ENCODE measurements at places on chromosomes 7 and 10.

- DNase-seq: no peak
- no peak overlapping the region for H3K4me3 ChIP-seq
- H3K4me1 ChIP-seq: no peaks in the 10 kb centered on the region
Measured at GRCh38 chr7:94294471-94295131, 100.1 kb upstream of the COL1A2 start.

- no peak overlapping the region for H3K4me3 ChIP-seq
- no peak for DNase-seq
- H3K36me3 ChIP-seq: peaks cover 31% of the 10 kb centered on the region
- peaks cover 69% of the 10 kb centered on the region for H3K4me1 ChIP-seq
Measured at GRCh38 chr7:44982535-44982923, 3.7 kb upstream of the MYO1G start.

- no peak overlapping the region for H3K27ac ChIP-seq
- no peaks in the 10 kb centered on the region for H3K4me1 ChIP-seq
- H3K36me3 ChIP-seq: no peaks in the 10 kb centered on the region
- no peak for DNase-seq
Measured at GRCh38 chr7:112053737-112054069, 152.5 kb downstream of the DOCK4 start.

DNA sequence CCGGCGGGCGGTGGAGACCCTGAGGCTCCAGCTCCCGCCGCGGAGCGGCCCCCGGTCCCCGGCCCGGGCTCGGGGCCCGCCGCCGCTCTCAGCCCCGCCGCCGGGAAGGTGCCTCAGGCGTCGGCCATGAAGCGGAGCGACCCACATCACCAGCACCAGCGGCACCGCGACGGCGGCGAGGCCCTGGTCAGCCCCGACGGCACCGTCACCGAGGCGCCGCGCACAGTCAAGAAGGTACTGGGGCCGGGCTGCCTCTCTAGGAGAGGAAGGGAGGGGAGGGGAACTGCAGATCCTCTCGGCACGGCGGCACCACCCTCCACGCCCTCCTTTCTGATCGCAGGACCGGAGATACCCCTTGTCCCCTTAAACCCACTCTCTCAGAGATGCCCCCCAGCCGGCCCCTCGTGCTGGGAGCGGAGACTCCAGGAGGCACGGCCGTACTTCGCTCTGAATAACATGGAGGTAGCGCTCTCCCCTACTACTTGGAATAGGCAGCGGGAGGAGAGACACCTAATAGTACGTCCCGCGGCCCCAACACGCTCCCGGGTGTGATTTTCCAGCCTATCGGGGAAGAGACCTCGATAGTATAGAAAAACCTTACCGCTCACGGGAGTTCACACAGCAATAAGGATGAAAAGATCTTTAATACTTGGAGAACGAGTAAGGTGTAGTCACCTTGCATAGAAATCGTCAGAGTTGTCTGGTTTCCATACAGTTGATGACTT, 538 bp downstream of the AHCYL2 start:
- H3K4me3 ChIP-seq: peak overlapping the region; percentile 84
- DNase-seq: no peak
- H3K27ac ChIP-seq: peak overlapping the region; percentile 90
- H3K4me1 ChIP-seq: no peaks in the 10 kb centered on the region

DNA sequence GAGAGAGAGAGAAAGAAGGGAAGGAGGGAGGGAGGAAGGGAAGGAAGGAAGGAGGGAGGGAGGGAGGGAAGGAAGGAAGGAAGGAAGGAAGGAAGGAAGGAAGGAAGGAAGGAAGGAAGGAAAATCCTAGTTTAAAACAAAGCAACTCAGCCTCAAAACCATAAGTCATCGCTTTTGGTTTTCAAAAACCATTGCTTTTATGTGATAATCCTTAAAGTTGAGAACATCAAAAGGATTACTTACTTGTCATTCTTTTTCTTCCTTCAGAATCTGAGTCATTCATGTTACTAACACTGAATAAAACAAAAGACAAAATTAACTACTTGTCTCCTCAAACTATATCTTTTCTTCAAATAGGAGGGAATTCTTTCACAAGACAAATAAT, 21.6 kb upstream of the PDSS1 start:
- H3K4me3 ChIP-seq: no peak overlapping the region
- H3K36me3 ChIP-seq: no peaks in the 10 kb centered on the region
- DNase-seq: no peak
- no peaks in the 10 kb centered on the region for H3K4me1 ChIP-seq

GRCh38 chr10:119652361-119652730, 1.2 kb downstream of the BAG3 start:
- peak overlapping the region; percentile 88 for H3K27ac ChIP-seq
- H3K4me1 ChIP-seq: peaks cover 36% of the 10 kb centered on the region
- no peak for DNase-seq
- peak overlapping the region; percentile 95 for H3K4me3 ChIP-seq
- no peaks in the 10 kb centered on the region for H3K27me3 ChIP-seq

GRCh38 chr10:110056822-110057221, 49.0 kb downstream of the ADD3 start:
- DNase-seq: no peak
- H3K4me3 ChIP-seq: no peak overlapping the region
- H3K4me1 ChIP-seq: peaks cover 52% of the 10 kb centered on the region
- no peaks in the 10 kb centered on the region for H3K27me3 ChIP-seq
- no peaks in the 10 kb centered on the region for H3K36me3 ChIP-seq

- DNase-seq: no peak
- H3K4me3 ChIP-seq: no peak overlapping the region
- H3K27me3 ChIP-seq: no peaks in the 10 kb centered on the region
- H3K27ac ChIP-seq: no peak overlapping the region
- no peaks in the 10 kb centered on the region for H3K4me1 ChIP-seq
Measured at GRCh38 chr7:151731022-151731441, 145.9 kb downstream of the PRKAG2 start.

- H3K4me1 ChIP-seq: no peaks in the 10 kb centered on the region
- no peaks in the 10 kb centered on the region for H3K36me3 ChIP-seq
- no peaks in the 10 kb centered on the region for H3K27me3 ChIP-seq
- no peak overlapping the region for H3K4me3 ChIP-seq
Measured at GRCh38 chr10:1597370-1598146, 139.8 kb downstream of the ADARB2 start.

DNA sequence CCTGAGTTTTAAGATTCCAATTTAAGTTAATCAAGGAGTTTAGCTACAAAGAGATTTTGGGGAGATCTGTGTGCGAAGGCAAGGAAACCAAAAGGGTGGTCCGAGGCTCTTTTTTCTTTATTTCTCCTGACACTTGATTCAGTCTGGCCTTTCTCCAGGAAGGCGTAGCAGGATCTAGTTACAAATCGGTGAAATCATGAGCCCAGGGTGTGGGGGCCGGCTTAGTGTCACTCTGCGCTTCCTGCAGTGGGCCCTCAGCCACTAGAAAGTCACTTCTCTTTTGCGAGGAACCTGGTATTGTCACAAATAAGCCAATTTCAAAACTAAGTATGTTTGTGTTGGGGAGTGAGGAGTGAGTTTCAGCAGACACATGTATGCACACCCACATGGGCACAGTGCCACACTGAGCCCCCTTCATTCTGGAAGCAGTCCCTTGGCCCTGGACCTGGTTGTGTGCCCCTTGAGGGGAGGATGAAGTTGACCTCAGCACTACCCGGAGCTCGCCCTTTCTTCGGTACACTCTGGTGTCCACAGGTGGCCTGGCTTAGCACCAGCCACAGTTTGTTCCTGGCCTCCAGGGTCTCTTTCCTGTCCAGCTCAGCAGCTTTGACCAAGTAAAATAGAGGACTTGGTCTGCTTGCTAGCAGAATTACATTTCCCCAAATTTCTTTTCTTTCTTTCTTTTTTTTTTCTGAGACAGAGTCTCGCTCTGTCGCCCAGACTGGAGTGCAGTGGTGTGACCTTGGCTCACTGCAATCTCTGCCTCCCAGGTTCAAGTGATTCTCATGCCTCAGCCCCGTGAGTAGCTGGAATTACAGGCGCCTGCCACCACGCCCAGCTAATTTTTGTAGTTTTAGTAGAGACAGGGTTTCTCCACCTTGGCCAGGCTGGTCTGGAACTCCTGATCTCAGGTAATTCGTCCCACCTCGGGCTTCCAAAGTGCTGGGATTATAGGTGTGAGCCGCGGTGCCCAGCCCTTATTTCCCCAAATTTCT, 84.0 kb upstream of the BTBD16 start:
- H3K27ac ChIP-seq: no peak overlapping the region
- no peaks in the 10 kb centered on the region for H3K27me3 ChIP-seq
- no peak overlapping the region for H3K4me3 ChIP-seq
- no peaks in the 10 kb centered on the region for H3K4me1 ChIP-seq

GRCh38 chr7:47444376-47445098, 137.4 kb downstream of the TNS3 start:
- H3K4me1 ChIP-seq: no peaks in the 10 kb centered on the region
- H3K36me3 ChIP-seq: no peaks in the 10 kb centered on the region
- H3K27ac ChIP-seq: no peak overlapping the region

DNA sequence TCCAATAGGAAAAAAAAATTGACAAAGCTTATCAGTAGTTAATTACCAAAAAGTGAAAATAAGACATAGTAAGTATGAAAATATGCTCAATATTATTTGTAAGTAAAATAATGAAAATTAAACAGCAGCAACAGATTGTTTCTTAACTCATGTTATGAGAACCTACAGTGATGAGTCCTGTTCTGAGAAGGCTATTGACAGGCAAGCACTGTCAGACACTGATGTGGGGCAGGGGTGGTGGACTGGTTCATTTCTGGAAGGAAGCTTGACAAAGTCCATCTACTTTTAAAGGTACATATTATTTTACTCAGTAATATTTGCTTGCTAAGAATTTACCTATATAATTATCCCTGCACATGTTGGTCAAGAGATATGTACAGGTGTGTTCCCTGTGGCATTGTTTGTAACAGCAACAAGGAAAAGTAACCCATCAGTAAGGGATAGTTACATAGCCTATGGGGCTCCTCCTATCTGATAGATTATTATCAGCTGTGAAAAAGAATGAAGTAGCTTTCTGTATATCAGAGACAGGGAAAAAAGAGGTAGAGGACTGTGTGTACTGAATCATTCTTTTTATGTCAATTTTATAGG, 161.6 kb downstream of the RTKN2 start:
- H3K4me1 ChIP-seq: peaks cover 22% of the 10 kb centered on the region
